Stimulated activated CD4-positive, alpha-beta T cell treated with anti-CD3 and anti-CD28 coated beads, Interleukin-1b, Interleukin-23, amount 100 ng/mL, for 48 hours (primary cell): ENCODE measurements at places on chromosomes 16 and 17.

DNA sequence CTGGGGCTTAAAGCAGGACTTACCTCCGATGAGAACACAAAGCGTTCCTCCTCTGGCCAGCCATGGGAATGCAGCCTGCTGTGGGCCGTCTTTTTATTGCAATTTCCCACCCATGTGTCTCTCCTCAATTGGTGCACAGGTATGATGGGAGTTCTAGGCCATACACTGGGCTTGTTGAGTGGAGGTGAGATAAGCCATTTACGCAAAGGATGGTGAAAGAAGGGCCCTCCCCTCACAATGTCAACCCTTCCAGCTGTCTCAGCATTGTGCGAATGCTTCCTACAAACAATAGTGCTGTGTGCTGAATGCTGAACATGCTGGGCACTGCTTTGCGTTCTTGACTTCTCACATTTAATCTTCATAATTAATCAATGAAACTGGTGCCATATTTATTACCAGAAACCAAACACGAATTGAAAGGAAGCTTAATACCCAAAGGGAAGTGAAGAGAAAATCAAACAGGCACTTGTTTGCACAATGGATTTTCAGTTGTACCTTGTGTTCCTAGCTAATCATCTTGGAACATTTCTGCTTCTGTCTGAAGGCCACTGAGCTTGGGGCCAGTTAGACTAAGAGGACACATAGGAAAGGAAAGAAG is at the start of gene GP2:
GP2 (minus strand) TSS at position 70 of the 598 bp plus-strand sequence. CDS start 1,082 bp downstream, outside the sequence.
- no peak for DNase-seq

GRCh38 chr17:41396996-41397660 is at the start of gene KRT31:
TSS of gene KRT31 (minus strand) at chr17:41397608. CDS start at chr17:41397539, 69 bp downstream.
- DNase-seq, result no peak

GRCh38 chr17:53570731-53571130 is 252.0 kb upstream of the KIF2B start:
- no peak for DNase-seq

- DNase-seq, result no peak
These were observed 672.5 kb upstream of the KIF2B start for GRCh38 chr17:53150101-53150698.

DNA sequence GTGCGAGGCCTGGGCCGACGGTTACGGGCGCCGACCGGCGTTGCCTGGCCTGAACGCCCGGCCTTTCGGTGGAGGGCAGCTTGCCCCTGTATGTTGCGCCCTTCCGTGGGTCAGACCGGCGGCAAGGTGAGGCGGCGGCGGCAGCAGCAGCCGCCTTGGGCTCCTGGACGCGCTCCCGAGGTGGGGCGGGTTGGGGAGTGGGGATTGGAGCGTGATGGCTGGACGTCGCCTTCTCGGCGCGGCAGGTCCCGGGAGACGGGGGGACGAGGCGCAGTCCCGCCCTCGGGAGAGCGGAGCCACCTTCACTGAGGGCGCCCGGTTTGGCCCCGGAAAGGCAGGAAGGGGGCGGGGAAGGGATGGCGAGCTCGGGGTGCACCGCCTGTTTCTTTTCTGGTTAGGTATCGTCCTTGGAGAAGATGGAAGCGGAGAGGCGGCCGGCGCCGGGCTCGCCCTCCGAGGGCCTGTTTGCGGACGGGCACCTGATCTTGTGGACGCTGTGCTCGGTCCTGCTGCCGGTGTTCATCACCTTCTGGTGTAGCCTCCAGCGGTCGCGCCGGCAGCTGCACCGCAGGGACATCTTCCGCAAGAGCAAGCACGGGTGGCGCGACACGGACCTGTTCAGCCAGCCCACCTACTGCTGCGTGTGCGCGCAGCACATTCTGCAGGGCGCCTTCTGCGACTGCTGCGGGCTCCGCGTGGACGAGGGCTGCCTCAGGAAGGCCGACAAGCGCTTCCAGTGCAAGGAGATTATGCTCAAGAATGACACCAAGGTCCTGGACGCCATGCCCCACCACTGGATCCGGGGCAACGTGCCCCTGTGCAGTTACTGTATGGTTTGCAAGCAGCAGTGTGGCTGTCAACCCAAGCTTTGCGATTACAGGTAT is 671 bp downstream of the DGKE start:
- DNase-seq, result peak; percentile 72

- DNase-seq, result no peak
These were observed 19.9 kb upstream of the COL1A1 start for GRCh38 chr17:50221266-50221863.

GRCh38 chr17:74485841-74486240 is 19.4 kb downstream of the CD300A start:
- no peak for DNase-seq

DNA sequence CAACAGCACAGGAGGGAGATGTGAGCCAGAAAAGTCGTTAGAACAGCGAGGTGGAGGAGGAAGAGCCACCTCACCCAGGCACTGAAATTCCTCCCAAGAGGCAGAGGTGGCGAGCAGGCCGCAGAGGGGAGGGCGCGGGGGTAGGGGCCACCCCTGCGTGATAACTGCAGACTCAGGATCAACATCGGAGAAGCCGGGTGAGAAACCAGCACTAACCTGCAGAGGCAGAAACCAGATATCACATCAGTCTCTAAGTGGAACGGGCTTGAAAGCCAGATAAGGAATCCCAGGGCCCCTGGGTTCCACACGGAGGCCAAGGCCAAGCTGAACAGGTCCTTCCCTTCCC is 39.4 kb upstream of the ZC3H18 start:
- DNase-seq, result no peak

DNA sequence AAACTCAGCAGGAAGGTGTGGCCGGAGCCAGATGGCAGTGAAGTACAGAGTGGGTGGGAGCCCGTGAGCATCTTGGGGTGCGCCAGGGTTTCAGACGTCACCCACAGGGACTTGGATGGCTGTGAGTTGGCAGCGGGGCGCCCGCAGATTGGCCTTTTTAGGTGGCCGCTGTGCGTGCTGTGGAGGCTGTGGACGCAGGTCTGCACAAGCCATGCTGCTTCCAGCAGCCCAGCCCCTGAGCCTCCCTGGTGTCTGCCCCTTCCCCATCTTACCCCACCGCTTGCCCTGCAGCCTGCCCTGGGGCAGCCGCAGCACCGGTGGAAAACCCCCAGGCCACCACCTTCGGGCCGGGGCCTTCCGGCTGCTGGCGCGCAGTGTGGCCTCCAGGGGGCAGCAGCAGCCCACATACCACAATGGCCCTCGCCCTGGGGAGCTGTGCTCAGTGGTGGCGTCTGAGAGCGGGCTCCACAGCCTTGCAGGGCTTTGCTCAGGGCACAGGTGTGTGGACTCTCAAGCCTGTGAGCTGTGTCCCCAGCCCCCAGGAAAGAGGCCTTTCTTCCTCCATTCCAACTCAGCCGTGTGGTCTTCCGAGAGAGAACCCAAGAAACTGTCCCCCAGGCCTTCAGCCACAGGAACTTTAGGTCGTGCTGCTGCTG is 11.8 kb downstream of the ENDOV start:
- DNase-seq, result peak; percentile 86

- no peak for DNase-seq
These were observed 34.1 kb upstream of the CCR7 start for GRCh38 chr17:40599468-40599763.

DNA sequence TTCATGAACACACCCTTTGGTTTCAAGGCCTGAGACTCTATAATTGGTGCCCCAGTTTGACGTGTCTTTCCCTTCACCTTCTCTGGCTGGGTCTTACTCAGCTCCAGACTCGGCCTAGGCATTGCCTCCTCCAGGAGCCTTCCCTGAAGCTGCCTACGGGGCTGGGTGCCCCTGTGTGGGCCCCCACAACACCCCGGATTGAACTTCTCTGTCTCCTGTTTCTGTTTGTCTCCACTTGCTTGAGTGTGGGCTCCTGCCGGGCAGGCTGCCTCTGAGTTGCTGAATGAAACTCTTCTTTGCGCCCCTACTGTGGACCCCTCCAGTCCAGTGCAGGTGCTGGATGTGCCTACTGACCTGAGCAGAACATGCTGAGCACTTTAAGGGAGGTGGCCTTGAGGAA is 2.3 kb upstream of the MPRIP start:
- no peak for DNase-seq

DNA sequence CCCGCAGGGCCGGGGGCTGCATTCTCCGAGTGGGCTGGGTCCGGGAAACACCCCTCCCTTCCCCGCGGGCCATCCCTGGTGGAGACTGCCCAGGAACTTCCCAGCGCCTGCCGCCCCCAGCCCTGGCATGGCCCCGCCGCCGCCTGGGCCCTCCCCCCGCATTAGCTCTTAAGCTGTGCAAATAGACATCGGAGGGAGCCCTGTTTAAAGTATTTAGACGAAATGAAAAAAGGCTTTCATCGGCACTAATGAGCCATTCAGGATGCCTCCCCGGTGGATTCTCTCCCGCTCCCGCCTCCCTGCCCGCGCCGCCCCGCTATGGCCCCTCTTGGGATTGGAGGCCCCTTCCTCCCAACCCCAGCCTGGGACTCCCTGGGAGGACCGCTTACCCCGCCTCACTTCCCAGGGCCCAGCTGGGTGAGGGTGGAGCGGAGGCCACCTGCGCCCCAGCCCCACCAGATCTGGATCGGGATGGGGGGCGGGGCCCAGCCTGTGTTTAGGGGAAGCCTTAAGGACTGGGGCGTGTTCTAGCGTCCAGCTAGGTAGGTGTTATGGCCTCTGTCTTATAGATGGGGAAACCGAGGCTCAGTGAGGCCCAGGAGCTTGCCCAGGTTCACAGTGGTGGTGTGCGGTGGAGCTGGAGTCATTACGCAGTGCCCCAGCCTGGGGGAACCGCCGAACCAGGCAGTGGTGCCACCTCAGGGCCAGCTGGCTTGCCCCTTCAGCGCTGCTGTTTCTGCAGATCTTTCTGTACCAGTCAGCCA is 19.7 kb downstream of the SEZ6 start:
- DNase-seq, result no peak

- no peak for DNase-seq
These were observed 159.1 kb downstream of the SKAP1 start for GRCh38 chr17:48270899-48271298.

DNA sequence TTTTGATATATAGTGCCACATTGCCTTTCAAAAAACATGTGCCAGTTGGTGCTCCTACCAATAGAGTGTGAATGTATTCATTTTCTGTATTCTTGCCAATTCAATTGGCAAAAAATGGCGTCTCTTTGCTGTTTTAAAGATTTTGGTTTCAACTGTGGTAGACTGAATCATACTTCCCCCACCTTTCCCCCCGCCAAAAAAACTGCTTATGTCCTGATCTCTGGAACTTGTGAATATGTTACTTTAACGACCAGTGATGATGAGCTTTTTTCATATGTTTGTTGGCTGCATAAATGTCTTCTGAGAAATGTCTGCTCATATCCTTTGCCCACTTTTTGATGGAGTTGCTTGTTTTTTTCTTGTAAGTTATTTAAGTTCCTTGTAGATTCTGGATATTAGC is 325.1 kb upstream of the KCNJ16 start:
- DNase-seq, result no peak

DNA sequence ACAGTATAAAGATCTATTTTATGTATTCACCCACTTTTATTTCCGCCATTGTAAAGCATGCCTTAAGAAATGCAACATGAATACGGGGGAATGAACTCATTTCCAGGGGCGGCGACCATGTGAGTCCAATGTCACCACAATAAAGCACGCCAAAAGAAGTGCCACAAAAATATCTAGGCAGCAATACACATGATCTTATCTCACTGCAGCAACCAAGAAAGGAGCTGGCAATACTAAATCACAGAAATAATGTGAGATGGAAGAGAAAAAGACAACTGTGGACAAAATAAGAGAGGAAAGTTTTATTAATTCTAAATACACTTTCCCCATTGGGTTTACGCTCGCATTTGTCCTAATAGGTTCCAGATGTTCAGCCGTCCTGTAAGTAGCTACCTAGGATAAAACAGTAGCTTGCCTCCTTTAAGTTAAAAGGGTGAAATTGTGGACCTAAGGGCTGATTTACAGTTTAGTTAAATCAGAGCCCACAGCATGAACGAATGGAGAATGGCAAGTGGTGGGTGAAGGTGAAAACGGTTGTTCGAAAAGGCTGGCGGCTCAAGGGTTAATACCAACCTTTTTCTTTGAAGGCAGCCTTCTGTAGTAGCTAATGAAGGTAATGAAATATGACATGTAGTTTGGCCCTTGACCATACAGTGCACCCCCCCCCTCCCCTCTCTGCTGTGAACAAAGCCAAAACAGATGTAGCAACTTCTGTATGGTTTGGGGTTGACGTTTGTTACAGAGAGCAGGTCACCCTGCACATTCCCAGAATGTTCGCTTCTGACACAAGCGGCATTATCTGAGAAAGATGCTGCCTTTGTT is 504.2 kb upstream of the PSMD7 start:
- DNase-seq, result no peak

GRCh38 chr17:50151937-50152547 is 1.6 kb upstream of the PPP1R9B start:
- DNase-seq, result peak; percentile 57

DNA sequence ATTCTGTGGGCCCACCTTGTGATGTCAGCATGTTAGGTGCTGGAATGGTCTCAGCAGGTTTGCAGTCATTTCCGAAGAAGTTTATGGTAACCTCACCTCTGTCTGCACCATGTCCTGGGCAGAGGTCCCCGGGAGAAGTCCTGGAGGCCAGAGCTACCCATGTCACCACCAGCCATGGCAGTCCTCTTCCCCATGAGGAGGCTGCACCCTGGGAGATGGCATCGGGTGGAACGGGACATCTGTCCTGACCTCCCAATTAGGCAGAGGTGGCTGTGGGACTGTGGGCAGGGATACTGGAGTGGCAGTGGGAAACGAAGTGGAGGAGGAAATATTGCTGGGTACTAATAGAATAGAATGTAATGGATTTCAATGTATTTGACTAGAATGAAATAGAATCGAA is 511.8 kb upstream of the WSB1 start:
- no peak for DNase-seq

GRCh38 chr17:36722121-36722902 is 120.9 kb downstream of the MRM1 start:
- DNase-seq, result peak; percentile 81

DNA sequence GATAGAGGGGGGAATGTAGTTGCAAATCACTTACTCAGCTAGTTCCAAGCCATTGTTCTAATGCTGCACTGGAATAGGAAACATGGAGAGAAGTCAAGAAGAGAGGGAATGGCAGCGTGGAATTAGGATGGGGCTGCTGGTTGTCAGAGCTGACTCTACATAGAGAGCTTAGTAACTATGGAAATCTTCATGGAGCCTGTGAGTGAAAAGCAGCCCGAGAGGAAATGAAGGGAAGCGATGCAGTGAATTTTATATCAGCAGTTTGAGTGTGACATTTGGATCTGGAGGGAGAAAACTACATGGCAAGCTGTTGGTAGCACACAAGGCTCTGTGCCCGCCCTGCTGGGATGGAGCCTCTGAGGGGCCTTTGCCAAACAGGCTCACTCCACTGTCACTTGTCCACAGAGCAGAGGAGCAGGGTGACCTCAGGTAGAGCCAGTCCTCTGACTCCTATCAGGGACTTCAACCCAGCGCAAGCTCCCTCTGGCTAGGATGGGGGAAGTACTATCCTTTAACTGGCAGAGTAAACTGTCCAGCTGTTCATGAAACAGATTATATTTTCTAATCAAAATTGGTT is 27.9 kb upstream of the PMFBP1 start:
- DNase-seq, result no peak
